Adipocyte (in vitro differentiated cells): ENCODE measurements at places on chromosomes 5 and 9.
A peak's percentile ranks its signal among the peaks of the same experiment; 100 is the strongest.

GRCh38 chr5:154850255-154851062 lies at the start of gene FAXDC2:
Gene FAXDC2, minus strand, starts transcription at chr5:154850603. Its CDS starts 12,425 bp downstream, at chr5:154838178.
- DNase-seq, result peak; percentile 93

- DNase-seq, result no peak
Measured at GRCh38 chr5:5209089-5209488, 69.0 kb downstream of the ADAMTS16 start.

DNA sequence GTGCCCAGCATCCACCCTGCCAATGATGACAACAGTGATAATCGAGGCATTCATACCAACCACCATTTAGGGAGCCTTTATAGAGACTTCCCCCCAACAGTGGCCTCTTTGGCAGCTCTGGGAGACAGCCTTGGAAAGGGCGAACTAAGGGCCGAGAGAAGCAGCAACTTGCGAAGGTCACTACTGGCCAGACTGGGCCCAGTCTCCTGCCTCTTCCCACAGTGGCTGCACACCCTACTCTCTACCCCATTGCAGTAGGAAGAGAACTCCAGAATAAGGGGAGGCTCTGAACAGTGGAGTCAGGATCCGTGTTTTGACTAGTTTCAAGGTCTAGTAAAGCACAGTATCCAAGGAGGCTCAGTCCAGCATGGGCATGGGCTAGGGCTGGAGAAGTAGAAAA lies 5.3 kb downstream of the LHX6 start:
- DNase-seq, result no peak

GRCh38 chr5:141743866-141744272 lies 61.8 kb upstream of the ARAP3 start:
- DNase-seq, result no peak

- peak; percentile 74 for DNase-seq
Measured at GRCh38 chr9:3746296-3747275, 220.8 kb upstream of the RFX3 start.

DNA sequence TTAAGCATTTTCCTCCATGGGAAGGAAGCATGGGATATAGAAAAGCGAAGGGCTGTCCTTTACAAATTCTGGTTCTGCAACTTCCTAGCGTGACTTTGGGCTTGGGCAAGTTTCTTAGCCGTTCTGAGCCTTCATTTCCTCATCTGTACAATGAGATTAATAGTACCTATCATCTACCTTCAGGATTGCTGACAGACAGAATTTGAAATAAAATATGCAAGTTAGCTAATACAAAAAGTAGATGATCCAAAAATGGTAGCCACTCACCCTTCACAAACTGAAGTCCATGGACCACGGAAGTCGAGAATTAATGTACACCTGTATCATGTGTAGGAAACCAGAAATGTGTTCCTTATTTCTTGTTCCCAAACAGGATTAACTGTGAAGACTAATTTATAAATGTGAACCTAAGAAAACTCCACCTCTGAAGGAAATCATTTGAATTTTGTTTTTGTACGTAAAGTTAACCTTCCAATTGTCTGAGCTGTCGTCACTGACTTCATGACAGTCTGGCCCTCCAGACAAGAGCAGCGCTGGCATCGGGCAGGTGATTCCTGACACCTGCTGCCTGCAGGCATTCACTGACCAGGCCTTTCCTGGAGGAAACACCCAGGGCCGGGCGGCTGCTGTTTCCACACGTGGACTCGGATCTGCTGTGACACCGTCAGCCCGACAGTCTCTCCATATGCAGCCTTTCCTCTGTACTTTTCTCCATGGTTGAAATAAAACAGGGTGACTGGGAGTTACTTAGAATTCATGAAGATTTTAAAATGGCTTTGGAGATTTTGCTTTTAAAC lies 63.4 kb downstream of the PSMB7 start:
- DNase-seq, result no peak

GRCh38 chr5:6544561-6544935 lies 88.3 kb downstream of the NSUN2 start:
- no peak for DNase-seq

GRCh38 chr9:95096807-95097206 lies 220.7 kb downstream of the FANCC start:
- DNase-seq, result no peak

GRCh38 chr9:114902786-114903524 lies 27.4 kb downstream of the TNFSF8 start:
- DNase-seq, result no peak

- DNase-seq, result no peak
Measured at GRCh38 chr5:18072600-18072999, 438.3 kb downstream of the TAF11L14 start.

- DNase-seq, result no peak
Measured at GRCh38 chr9:93900436-93900819, 54.7 kb downstream of the BARX1 start.

- no peak for DNase-seq
Measured at GRCh38 chr9:38214432-38214831, 145.4 kb upstream of the SHB start.

DNA sequence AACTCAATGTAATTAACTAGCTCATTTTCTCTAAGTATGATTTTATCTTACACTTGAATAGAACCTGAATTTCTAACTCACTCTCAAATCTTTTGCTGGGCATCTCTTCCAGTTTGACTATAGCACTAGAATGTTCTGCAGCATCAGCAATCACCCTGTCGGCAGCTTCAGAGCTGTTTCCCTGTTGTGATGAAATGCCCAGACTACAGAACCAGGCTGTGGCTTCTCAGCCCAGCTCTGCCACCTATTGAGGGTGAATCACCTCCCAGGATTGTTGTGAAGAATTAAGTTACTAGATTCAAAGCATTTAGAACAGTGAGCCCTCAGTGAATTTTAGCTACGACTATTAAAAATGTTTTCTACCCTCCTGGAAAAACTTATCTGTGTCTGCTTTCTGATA lies 90.4 kb upstream of the ANKRD55 start:
- peak; percentile 79 for DNase-seq
